Activated CD4-positive, alpha-beta memory T cell treated with anti-CD3 and anti-CD28 coated beads for 36 hours (primary cell): ENCODE measurements at places on chromosomes 3 and 15. TPM values are rescaled to one million over a fixed set of nuclear protein-coding genes. Genes with fewer than 3 reads are reported as not detected.

WDR72 gene
- not detected for total RNA-seq

- DNase-seq = no peak
These were observed 153.8 kb downstream of the EEFSEC start for GRCh38 chr3:128307029-128307633.

- no peak for DNase-seq
These were observed 641.5 kb downstream of the PLOD2 start for GRCh38 chr3:145519398-145520047.

GRCh38 chr3:184874709-184875644, 63.0 kb downstream of the VPS8 start:
- peak; percentile 17 for DNase-seq

DNA sequence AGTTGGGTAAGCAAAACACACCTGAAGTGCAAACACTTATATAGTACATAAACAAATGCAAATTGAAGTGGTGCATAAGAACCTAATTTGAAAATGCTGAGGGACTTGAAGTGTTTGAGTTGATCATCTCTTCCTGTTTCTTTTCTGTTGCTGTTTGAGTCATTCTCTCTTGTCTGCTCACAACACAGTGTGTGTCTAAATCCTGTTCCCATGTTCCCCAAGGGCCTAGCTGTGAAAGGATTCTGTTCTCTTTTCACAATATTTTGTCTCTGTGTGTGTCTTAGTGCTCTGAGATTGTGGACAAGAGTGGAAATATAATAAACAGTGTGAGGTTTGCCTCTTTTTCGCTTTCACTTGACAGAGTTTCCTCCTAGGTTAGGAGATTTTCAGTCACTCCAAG, 6.1 kb downstream of the CD96 start:
- peak; percentile 17 for DNase-seq
